ENCODE measurements at places on chromosomes 2 and 18.

DNA sequence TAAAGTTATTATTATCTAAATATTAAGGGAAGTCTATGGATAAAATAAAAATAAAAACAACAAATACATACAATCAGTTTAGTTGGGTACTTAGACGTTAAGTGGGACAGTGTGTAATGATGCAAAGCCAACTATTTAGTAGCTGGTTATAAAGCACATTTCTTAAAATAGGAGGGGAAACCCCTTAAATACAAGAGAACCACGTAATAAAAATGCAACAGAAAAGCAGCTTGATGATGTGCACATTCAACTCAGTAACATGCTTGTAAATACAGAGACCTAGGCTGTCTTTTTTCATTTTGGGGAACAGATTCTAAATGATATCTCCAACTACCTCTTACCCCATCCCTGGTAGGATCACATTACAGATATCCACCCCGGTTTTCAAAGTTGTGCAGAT is 134.3 kb upstream of the AQP4 start:
- no peak for DNase-seq

DNA sequence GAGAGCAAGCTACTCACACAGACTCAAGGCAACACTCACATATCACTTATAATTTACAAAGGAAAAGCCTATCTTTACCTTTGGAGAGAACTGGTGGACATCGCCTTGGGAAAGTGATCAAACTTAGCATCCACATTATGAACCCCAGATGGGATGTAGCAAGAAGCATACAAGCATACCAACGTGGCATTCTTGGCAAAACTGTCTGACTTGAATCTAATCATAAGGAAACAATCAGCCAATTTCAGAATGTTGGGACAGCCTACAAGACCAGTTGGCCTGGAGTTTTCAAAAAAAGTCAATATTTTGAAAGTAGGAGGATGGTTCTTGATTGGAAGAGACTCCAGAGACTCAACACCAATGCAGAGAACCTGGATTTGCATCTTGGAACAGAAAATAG is 79.1 kb upstream of the PMAIP1 start:
- DNase-seq = no peak

- DNase-seq = no peak
These were observed 210.5 kb upstream of the PIK3C3 start for GRCh38 chr18:41744421-41745030.

DNA sequence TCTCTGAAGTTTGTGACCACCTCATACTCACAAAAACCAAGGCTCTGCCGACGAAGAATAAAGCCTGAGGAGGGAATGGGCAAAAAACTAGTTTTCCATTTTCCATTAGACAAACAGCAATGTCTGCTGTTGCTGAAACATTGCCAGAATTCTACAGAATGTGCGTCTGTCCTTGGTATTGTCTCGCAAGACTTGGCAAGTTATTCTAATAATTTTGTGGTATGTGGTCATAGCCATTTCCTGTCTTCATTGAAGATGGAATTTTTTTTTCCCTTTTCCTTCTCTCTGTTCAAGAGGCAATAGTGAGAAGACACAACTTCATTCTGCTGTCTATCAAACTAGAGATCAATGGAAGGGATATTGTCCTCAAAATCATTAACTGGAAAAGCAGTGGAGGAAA is 296.1 kb downstream of the RND3 start:
- no peak for DNase-seq

DNA sequence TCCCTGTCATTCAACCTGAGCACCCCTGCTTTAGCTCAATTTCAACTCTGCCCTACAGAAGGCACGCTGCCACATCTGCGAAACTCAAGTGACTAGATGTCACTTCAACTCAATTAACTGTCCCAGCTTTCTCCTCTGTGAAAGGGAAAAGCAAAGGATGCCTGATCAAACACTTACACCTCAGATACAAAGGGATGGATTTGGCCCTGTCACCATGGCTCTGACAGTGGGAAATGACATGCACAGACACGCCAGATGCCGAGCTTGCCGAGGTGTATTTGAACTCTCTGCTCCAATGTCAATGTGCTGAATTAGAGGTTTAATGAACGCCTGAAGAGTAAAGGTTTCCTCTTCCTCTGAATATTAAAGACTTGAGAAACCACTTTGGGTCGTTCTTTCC is 481.1 kb downstream of the CBLN2 start:
- DNase-seq = no peak

GRCh38 chr2:236959036-236959435 is 126.7 kb upstream of the COPS8 start:
- no peak for DNase-seq

Measured in stimulated activated CD4-positive, alpha-beta T cell treated with anti-CD3 and anti-CD28 coated beads, Interleukin-1b, Interleukin-23, amount 100 ng/mL, for 1 hour (primary cell).